ENCODE measurements at places on chromosomes 6 and 20.

DNA sequence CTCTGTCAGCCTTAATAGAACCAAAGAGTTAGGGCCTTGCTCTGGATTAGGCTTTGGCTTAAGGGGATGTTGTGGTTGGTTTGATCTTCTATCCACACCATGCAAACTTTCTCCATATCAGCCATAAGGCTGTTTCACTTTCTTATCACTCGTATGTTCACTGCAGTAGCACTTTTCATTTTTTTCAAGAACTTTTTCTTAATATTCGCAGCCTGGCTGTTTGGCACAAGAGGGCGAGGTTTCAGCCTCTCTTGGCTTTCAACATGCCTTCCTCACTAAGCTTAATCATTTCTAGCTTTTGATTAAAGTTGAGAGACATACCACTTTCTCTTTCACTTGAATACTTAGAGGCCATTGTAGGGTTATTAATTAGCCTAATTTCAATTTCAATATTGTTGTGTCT, 193.1 kb downstream of the NRN1 start:
- no peak for DNase-seq

- no peak for DNase-seq
Measured at GRCh38 chr6:55433446-55434130, 106.3 kb downstream of the GFRAL start.

DNA sequence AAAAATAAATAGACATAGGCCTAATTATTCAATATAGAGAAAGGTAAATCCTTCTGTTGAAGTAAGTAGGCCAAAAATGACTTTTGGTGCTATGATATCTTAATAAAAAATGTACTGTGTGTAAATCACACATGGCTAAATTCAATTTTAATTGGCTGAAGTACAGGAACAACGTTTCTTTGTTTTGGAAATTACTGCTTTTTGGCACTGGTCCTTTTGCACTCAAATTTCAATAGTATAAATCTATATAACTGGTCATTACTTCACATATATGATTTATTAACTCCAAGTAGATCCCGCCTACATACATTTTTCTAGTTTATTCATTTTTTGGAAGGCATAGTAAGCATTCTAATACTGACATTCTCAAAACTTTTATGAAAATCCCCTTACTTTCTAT, 114.5 kb downstream of the RALGAPA2 start:
- DNase-seq, result no peak

GRCh38 chr6:80403365-80403764, 296.9 kb downstream of the BCKDHB start:
- DNase-seq, result no peak

DNA sequence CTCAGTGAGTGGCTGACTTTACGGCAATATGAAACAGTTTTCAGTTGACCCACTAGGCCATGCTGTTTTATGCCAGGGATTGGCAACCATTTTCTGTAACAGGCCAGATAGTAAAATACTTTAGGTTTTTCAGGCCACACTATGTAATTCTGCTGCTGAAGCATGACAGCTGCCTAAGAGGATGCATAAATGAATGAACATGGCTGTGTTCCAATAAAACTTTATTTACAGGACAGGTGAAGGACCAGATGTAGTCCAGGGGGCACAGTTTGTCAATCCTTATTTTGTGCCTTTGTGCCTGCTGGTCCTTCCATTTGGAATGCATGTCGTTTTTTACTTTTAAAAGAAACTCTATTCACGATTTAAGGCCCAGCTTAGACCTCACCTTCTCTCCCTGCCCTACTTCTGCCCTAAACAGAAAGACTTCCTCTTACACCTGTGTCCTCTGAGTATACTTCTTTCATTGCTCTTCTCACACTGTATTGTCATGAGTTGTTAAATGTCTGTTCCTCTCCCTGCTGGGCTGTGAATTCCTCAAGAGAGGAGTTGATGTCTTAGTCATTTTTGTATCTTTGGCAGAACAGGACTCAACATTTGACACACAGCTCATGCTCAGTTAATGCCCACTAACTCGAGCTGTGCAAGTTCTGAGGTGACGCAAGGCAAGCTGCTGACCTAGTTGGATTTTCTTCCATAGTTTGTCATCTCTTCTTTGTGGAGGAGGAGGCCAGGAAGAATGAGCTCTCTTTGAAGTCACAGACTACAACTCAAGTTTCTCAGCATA, 90.1 kb upstream of the MAP7 start:
- no peak for DNase-seq

GRCh38 chr6:41814629-41815028, 27.1 kb downstream of the TOMM6 start:
- no peak for DNase-seq

All from cerebellar cortex (tissue), 1 donor.